ENCODE measurements at places on chromosomes 12 and 14.

- no peak for DNase-seq
These were observed 74.1 kb downstream of the PITPNM2 start for GRCh38 chr12:123076604-123077297.

GRCh38 chr12:64236549-64236948, 14.5 kb upstream of the KICS2 start:
- no peak for DNase-seq

GRCh38 chr12:58479401-58479800, 440.9 kb downstream of the LRIG3 start:
- no peak for DNase-seq

GRCh38 chr12:99267038-99267437, 380.5 kb upstream of the GARIN6 start:
- DNase-seq: no peak

DNA sequence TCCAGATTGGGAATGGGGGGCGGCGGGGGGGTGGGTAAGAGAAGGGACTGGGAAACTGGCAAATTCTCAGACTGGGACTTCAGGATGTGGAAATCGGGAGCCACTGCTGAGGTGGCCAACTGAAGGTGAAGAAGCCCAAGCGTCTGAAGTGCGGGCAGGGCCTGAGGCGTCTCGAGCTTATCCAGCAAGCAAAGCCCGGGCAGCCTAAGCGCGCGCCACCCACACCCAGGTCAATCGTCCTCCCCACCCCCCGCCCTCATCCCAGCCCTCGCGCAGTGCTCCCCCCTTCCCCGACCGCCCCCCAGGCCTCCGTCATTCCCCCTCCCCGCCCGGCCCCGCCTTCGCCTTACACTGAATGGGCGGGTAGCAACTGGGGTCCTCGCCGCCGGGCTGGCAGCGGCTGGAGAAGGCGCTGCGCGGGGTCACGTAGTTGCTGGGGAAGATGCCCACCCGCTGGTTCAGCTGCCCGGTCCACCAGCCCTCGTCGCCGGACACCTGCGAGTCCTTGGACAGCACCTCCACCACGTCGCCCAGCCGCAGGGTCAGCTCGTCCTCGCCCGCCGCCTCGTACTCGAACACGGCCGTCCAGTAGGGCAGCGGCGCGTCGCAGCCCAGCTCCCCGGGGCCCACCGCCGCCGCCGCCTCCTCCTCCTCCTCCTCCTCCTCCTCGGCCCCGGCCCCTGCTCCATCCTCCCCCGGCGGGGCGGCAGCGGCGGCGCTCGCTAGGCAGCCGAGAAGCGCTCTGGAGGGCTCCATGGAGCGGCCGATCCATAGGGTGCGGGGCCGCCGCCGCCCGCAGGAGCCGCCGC, 693 bp downstream of the MAP3K9 start:
- no peak for DNase-seq

- DNase-seq: no peak
These were observed 253.9 kb downstream of the LRFN5 start for GRCh38 chr14:41860586-41860985.

DNA sequence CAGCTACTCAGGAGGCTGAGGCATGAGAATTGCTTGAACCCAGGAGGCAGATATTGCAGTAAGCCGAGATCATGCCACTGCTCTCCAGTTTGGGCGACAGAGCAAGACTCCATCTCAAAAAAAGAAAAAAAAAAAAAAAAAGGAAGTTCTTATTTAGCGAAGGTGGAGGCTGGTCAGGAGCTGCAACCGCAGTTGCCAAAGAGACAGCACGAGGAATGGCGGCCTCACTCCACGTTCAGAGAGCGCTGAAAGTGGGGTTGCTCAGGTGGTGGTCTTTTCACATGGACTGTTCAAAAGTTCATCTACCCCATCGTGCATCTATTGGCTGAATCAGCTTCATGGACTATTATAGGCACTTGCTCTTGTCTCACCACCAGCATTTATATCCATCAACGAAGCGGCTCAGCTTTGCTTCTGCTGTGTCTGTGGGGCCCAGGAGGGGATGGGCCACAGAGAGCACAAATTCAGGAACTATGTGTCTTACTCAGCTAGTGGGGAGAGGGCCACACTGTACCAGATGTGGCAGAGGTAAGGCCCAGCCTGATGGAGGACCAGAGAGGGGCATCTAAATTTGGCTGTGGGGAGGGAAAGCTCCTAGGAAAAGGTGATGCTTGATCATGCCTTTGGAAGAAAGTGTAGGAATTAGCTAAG, 27.3 kb downstream of the SLC25A47 start:
- DNase-seq: no peak

DNA sequence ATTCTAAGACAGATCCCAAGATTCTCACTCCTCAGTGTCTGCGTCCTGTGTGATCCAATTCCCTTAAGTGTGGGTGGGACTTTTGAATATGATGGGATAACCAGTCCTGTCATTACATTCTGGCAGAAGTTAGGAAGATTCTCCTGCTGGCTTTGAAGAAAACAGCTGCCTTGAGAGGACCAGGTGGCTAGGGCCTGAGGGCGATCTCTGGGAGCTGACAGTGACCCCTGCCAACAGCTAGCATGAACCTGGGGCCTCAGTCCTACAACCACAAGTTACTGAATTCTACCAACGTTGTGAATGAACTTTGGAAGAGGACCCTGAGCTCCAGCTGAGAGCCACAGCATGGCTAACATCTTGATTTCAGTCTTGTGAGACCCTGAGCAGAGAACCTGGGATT, 44.3 kb upstream of the HMGA2 start:
- no peak for DNase-seq
